Upper lobe of right lung (tissue), 1 donor: ENCODE measurements at places on chromosomes 5 and 9. TPM values are rescaled to one million over a fixed set of nuclear protein-coding genes. Genes with fewer than 3 reads are reported as not detected.
A peak's percentile ranks its signal among the peaks of the same experiment; 100 is the strongest.

- DNase-seq: no peak
Measured at GRCh38 chr5:148205044-148205806, 2.4 kb downstream of the SPINK6 start.

- DNase-seq: no peak
Measured at GRCh38 chr9:111039231-111039906, 1.1 kb upstream of the LPAR1 start.

GRCh38 chr5:10537624-10538023 is 26.2 kb upstream of the ANKRD33B start:
- DNase-seq: peak; percentile 51

- DNase-seq: no peak
Measured at GRCh38 chr5:155512329-155512728, 498.8 kb downstream of the KIF4B start.

- DNase-seq: peak; percentile 90
Measured at GRCh38 chr9:127927201-127927987, 3.2 kb downstream of the PIP5KL1 start.

DNA sequence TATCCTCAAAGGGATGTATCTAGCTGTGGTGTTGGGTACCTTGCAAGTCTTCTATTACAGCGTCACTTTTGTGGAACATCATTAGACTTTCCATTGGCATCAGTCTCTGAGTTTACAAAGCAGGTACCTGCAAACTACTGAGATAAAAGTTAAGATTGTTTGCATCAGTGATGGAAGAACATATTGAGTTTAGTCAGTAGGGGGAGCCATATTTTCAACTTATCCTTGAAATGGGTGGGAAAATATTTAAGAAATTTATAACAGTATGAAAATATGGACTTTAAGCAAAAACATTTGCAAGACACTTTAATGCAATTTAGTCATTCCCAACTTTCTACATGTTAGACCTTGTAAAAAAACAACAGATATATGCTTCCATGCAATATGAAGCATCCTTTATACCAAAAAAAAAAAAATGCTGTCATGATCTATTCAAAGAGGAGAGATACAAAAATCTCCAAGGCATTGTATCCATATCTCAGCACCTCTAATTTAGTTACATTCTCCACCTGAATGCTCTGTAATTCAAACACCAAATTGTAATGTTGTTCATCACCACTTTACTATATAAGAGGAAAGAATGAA is 98.6 kb upstream of the ADAMTS19 start:
- DNase-seq: no peak

RNF208 gene
- total RNA-seq: 6.7 TPM

TAF11L3 gene
- total RNA-seq: not detected

SPINK13 gene
- total RNA-seq: not detected

GRXCR2 gene
- not detected for total RNA-seq

PCDHB14 gene
- 3.0 TPM for total RNA-seq

ADAMTS12 gene
- 11.2 TPM for total RNA-seq

SPINK7 gene
- not detected for total RNA-seq

ZFP37 gene
- 2.4 TPM for total RNA-seq

NR6A1 gene
- total RNA-seq: 4.0 TPM

DND1 gene
- 0.84 TPM for total RNA-seq

PPP2R2B gene
- total RNA-seq: 1.2 TPM
